H1 (cell line): ENCODE measurements at places on chromosomes 6 and 20. TPM values are rescaled to one million over a fixed set of nuclear protein-coding genes. Genes with fewer than 3 reads are reported as not detected.
A peak's percentile ranks its signal among the peaks of the same experiment; 100 is the strongest.

The PBOV1 gene
- total RNA-seq: not detected in 2 replicates

The WFDC12 gene
- total RNA-seq: not detected in 2 replicates

The KIF6 gene
- total RNA-seq: 0.65 and 1.5 TPM in 2 replicates

The SASH1 gene
- 18.0 and 20.2 TPM in 2 replicates for total RNA-seq

The ME1 gene
- total RNA-seq: 3.9 and 4.2 TPM in 2 replicates

The RCAN2 gene
- total RNA-seq: 8.1 and 8.5 TPM in 2 replicates

The KIF16B gene
- total RNA-seq: 9.2 TPM in 2 replicates

The FAXC gene
- total RNA-seq: 25.6 and 29.8 TPM in 2 replicates

DNA sequence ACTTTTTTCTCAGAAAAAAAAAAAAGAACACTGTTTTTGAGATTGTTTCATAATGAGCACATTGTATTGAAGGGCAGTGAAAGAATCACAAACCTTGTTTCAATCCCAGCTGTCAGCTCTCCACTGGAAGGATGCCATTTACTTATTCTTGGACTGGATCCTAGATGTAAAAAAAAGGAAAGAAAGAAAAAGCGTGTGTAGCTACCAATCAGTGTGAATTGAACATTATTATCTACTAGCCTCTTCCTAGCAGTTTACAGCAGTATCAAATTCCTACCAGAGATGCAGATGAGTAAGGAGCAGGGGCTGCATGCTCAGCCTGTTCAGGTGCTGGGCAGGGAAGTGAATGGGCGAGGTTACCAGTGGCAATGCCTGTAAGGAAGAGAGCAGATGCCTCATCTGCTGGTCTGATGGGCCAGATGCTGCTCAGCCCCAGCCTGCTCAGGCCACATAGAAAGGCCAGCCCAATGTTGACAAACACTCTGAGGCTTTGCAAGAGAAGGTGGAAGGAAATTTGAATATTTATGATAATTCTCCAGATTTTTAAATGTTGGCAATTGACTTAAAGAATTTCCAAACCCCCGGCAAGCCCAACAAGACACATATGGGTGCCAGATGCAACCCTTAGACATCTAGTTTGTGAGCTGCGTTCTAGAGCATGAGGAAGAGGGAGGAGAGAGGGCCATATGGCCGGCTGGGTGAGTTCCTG lies 189.5 kb downstream of the IBTK start:
- no peak overlapping the region for H3K4me3 ChIP-seq
- H3K36me3 ChIP-seq: no peaks in the 10 kb centered on the region
- no peak for DNase-seq
- no peak overlapping the region for H3K27ac ChIP-seq
- H3K27me3 ChIP-seq: no peaks in the 10 kb centered on the region
- no peaks in the 10 kb centered on the region for H3K4me1 ChIP-seq

GRCh38 chr20:15292405-15292804 lies 955.0 kb upstream of the FLRT3 start:
- H3K4me1 ChIP-seq: no peaks in the 10 kb centered on the region
- no peaks in the 10 kb centered on the region for H3K36me3 ChIP-seq
- no peak overlapping the region for H3K4me3 ChIP-seq
- H3K27ac ChIP-seq: no peak overlapping the region

- no peaks in the 10 kb centered on the region for H3K36me3 ChIP-seq
- DNase-seq: no peak
- no peak overlapping the region for H3K27ac ChIP-seq
- no peaks in the 10 kb centered on the region for H3K4me1 ChIP-seq
- H3K27me3 ChIP-seq: no peaks in the 10 kb centered on the region
Observed at GRCh38 chr6:20365456-20365855, 36.2 kb upstream of the E2F3 start.

DNA sequence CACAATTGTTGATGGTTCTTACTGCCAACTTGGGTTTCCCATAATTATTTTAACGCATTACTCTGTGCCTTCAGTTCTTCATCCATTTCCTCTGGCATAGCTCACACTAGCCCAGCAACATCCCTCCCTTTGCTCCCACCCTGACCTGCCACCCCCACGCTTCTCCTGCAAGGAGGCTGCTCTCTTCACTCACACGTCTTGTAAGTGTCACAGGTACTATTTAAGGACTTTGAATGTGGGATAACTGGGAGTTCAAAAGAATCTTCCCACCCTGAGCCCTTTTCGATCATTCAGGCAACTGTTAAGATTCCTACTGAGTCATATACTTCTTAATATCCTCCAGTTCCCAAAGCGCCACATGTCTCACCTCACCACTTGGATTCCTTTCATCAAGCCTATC lies 95.4 kb downstream of the PXDC1 start:
- DNase-seq: no peak
- no peaks in the 10 kb centered on the region for H3K36me3 ChIP-seq

GRCh38 chr6:136129365-136129764 lies 120.7 kb downstream of the MTFR2 start:
- H3K27ac ChIP-seq: no peak overlapping the region
- no peaks in the 10 kb centered on the region for H3K4me1 ChIP-seq
- no peaks in the 10 kb centered on the region for H3K36me3 ChIP-seq
- H3K4me3 ChIP-seq: no peak overlapping the region

- no peaks in the 10 kb centered on the region for H3K36me3 ChIP-seq
- H3K4me3 ChIP-seq: no peak overlapping the region
- H3K27me3 ChIP-seq: no peaks in the 10 kb centered on the region
- no peak for DNase-seq
- no peak overlapping the region for H3K27ac ChIP-seq
- H3K4me1 ChIP-seq: no peaks in the 10 kb centered on the region
Observed at GRCh38 chr6:16660157-16660497, 101.1 kb downstream of the ATXN1 start.

DNA sequence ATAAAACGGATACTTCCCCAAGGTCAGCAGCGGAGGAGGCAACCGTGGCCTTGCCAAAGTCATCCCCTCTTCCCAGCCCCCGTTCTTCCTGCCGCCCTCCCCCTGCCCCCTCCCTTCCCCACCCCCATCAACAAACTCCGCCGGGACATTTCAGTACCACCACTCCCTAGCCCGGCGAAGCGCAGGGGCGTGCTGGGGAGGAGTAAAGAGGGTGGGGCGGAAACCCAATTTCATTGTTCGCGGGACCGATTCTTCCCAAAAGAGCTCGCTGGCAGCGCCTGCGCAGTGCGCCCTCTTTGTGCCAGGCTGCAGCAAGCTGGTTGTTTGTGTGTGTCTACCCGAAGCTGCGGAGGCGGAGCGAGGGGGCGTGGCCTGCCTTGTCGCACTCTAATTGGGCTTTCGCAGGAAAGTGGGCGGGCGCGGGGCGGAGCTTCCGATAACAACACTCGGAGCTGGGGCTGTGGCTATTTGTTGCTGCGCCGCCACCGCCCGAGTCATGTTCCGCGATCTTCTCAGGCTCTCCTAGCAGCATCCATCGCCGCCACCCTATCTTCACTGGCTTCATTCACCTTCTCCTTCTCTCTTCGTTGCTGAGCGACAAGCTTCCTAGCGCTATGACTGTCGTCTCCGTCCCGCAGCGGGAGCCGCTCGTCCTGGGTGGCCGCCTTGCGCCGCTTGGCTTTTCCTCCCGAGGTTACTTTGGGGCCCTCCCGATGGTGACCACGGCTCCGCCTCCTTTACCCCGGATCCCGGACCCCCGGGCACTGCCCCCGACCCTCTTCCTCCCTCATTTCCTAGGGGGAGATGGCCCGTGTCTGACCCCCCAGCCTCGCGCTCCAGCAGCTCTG lies at the start of gene PNRC1:
Gene PNRC1, plus strand, starts transcription at position 471 of the 848 bp plus-strand sequence. Its CDS starts 144 bp downstream, at position 615.
- H3K36me3 ChIP-seq: no peaks in the 10 kb centered on the region
- H3K4me3 ChIP-seq: peak within 1 kb of the TSS; percentile 97
- H3K27ac ChIP-seq: peak within 1 kb of the TSS; percentile 95
- H3K27me3 ChIP-seq: no peaks in the 10 kb centered on the region
- DNase-seq: peak; percentile 100

- H3K27me3 ChIP-seq: no peaks in the 10 kb centered on the region
- H3K4me1 ChIP-seq: peaks cover 8% of the 10 kb centered on the region
- H3K36me3 ChIP-seq: peaks cover 94% of the 10 kb centered on the region
Observed at GRCh38 chr20:32804022-32804715, 15.6 kb upstream of the MAPRE1 start.

DNA sequence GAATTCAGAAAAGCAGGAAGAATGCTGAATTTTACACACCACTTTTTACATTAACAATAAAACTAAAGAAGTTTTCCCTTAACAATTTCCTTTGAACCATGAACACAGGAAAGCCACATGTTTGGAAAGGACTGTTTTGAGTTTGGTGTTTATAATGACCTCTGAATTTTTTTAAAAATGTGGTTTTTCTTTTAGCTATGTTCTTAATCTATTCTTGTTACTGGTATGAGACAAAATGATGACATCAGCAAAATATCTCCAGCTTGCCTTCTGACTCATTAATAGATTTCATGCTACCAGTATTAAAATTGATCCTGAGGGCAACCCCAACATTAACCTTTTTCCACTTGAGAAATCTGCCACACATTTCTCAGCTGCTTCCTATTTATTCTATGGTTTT lies 217.5 kb upstream of the THEMIS start:
- no peak overlapping the region for H3K27ac ChIP-seq
- no peaks in the 10 kb centered on the region for H3K36me3 ChIP-seq
- no peaks in the 10 kb centered on the region for H3K27me3 ChIP-seq
- H3K4me3 ChIP-seq: no peak overlapping the region

DNA sequence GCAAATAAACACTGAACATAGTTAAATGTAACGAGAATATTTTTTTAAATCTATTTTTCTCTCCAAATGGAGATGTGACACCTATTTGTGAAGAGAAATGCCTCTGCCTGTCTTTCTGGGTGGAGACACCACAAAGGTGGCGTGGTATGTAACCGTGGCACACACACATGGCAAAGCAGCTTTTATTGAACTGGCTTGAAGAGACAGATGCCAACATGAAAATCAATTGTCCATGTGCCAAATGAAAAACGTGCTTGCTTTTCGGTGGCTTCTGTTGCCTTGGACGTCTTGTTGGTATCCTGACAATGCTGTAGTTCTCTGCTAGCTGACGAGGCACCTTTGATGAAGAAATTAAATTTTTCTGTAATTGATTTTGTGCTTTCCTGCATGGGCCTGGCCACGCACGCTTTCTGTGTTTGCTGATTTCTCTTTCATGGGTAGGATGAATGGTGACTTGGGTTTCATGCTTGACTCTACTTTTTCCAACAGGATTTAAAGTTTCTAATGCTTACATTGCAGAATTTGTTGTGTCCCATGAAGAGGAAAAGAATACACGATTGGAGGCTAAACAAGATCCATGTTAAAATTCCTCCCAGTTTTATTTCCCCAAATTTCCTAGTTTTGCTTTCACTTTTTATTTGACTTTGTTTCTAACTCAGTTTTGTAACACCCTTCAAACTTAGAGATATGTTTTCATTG lies 202.6 kb downstream of the TMEM242 start:
- no peak overlapping the region for H3K27ac ChIP-seq
- H3K27me3 ChIP-seq: no peaks in the 10 kb centered on the region
- no peaks in the 10 kb centered on the region for H3K4me1 ChIP-seq
- no peaks in the 10 kb centered on the region; the same call in 1 of the 2 replicates for H3K36me3 ChIP-seq

GRCh38 chr6:34982424-34982852 lies 93.4 kb downstream of the ANKS1A start:
- H3K36me3 ChIP-seq: peaks cover 3% of the 10 kb centered on the region; the same call in 1 of the 2 replicates
- H3K4me3 ChIP-seq: no peak overlapping the region
- DNase-seq: no peak
- H3K4me1 ChIP-seq: no peaks in the 10 kb centered on the region
- H3K27ac ChIP-seq: no peak overlapping the region
- H3K27me3 ChIP-seq: no peaks in the 10 kb centered on the region

GRCh38 chr20:63100174-63100925 lies 93.6 kb upstream of the BHLHE23 start:
- no peaks in the 10 kb centered on the region for H3K36me3 ChIP-seq
- peaks cover 5% of the 10 kb centered on the region for H3K4me1 ChIP-seq
- no peak overlapping the region for H3K27ac ChIP-seq
- no peak for DNase-seq

GRCh38 chr6:161922631-161923119 lies 648.8 kb upstream of the AGPAT4 start:
- no peak overlapping the region for H3K27ac ChIP-seq
- no peak for DNase-seq
- H3K4me3 ChIP-seq: no peak overlapping the region
- no peaks in the 10 kb centered on the region for H3K27me3 ChIP-seq
- no peaks in the 10 kb centered on the region for H3K36me3 ChIP-seq
- H3K4me1 ChIP-seq: no peaks in the 10 kb centered on the region

DNA sequence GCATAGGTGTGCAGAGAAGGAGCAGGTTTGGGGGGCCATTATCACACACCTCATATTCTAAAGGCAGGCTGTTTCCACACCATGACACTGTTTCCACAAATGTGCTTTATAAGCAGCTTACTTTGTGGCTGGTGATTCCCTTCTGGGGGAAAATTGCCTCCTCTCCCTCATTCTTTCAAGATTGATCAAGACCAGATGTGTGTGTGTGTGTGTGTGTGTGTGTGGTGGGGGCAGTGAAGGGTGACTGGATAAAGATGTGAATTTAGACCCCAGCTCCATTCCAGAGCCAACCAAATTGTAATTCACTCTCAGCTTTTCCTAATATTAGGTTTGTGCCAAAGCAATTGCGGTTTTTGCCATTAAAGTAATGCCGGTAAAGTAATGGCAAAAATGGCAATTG lies 45.6 kb downstream of the EDN3 start:
- H3K27me3 ChIP-seq: no peaks in the 10 kb centered on the region
- no peak overlapping the region for H3K27ac ChIP-seq
- no peak for DNase-seq
- no peaks in the 10 kb centered on the region for H3K4me1 ChIP-seq
- no peak overlapping the region for H3K4me3 ChIP-seq

- H3K27ac ChIP-seq: no peak overlapping the region
- DNase-seq: no peak
- no peaks in the 10 kb centered on the region for H3K4me1 ChIP-seq
- no peak overlapping the region for H3K4me3 ChIP-seq
- no peaks in the 10 kb centered on the region for H3K27me3 ChIP-seq
Observed at GRCh38 chr6:8329562-8329961, 105.8 kb downstream of the SLC35B3 start.

- peaks cover 7% of the 10 kb centered on the region for H3K4me1 ChIP-seq
- H3K36me3 ChIP-seq: peaks cover 18% of the 10 kb centered on the region
- H3K27me3 ChIP-seq: no peaks in the 10 kb centered on the region
- no peak for DNase-seq
- 0 out of 2 replicates have a peak overlapping the region, but pooled peaks have one; percentile 11 for H3K27ac ChIP-seq
Observed at GRCh38 chr6:158762787-158763433, 56.3 kb downstream of the EZR start.

GRCh38 chr6:43962458-43962857 lies 164.8 kb downstream of the MRPL14 start:
- DNase-seq: no peak
- H3K27ac ChIP-seq: no peak overlapping the region
- H3K4me3 ChIP-seq: no peak overlapping the region
- H3K27me3 ChIP-seq: no peaks in the 10 kb centered on the region
